ENCODE measurements at places on chromosomes 2 and 18.

- no peak for DNase-seq
Measured at GRCh38 chr2:217171874-217172273, 312.0 kb upstream of the TNP1 start.

GRCh38 chr18:39845106-39845505, 2109.9 kb upstream of the PIK3C3 start:
- DNase-seq = no peak

DNA sequence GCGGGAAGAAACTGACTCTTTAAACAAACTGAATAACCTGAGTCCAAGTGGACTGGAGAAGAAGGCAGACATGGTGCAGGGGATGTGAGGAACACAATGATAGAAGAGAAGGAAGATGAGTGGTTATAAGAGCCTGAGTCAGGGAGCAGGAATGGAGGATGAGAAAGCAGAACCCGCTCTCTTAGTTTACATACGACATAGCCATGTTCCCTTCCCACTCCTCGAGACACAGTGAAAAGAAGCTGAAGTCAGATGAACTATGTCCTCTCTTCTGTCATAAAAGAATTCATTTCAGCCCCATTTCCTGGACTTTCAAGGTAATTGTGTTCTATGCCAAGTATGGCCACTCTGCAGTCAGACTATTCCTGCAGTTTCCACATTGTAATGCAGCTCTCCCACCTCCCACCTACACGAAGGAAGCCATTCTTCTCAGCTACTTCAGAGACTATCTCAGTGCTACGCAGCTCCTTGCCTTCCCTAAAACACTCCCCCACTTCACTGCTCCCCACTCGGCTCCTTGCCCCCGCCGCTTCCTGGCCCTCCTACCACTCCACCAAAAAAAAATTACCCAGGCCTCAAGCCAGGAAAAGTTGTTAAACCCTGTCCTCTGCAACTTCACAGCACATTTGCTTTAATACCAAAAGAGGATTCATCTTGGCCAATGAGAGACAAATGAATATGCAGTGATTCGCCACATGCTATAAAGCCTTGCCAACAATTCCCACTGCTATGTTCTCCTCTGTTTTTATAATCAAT, 323.4 kb upstream of the EPHA4 start:
- DNase-seq = no peak

DNA sequence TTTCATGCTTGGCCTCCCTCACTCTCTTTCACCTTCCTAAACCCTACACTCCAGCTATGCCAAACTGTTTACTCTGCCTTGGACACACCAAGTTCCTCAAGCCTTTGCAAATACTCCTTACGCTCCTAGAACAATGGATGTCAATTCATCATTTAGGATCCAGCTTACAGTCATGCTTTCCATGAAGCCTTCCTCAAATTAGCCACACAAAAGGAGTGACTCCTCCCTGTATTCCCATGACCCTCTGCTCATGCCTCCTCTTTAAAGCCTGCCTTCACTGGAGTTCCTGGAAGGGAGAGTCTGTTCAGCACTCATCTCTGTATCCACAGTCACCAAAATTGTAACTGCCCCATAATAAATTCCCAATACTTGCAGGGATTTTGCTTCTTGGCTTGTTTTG, 721 bp upstream of the EHD3 start:
- no peak for DNase-seq

GRCh38 chr2:234026693-234027254, 23.7 kb upstream of the SPP2 start:
- no peak for DNase-seq

DNA sequence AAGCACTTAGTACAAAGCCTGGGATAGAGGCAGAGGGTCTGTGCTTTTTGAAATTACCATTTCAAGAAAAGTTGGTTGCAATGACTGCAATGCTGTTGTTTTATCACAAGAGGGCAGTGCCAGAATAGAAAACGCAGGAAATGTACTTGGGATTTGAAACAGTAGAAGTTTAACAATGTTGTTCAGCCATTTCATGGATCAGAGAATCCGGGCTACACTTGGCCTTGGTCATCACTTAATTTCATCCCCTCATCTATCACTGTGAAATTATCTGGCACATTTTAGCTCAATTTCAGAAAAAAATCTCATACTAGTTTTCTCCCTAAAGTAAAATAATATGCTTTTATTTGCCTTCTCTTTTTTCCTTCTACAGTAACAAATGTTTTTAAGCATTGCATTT, 70.8 kb downstream of the RAPGEF4 start:
- no peak for DNase-seq

- DNase-seq = no peak
Measured at GRCh38 chr2:127053731-127054603, 53.0 kb downstream of the BIN1 start.

DNA sequence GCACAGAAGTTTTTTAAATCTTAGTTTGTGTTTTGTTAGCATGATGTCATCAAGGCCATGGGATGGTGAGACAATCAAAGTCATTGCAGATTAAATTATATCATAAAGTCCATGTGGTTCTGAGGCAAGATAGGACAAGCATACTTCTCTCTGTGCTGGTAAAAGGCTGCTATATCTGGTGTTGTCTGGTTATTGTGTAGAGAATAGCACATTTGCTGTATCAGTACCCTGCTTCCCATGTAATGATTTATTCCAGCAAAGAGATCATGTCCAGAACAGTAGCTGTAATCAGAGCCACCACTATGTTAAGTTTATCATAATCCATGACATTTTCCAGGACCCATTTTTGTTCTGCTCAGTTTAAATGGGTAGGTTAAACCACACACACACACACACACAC, 123.0 kb downstream of the TTC27 start:
- no peak for DNase-seq

DNA sequence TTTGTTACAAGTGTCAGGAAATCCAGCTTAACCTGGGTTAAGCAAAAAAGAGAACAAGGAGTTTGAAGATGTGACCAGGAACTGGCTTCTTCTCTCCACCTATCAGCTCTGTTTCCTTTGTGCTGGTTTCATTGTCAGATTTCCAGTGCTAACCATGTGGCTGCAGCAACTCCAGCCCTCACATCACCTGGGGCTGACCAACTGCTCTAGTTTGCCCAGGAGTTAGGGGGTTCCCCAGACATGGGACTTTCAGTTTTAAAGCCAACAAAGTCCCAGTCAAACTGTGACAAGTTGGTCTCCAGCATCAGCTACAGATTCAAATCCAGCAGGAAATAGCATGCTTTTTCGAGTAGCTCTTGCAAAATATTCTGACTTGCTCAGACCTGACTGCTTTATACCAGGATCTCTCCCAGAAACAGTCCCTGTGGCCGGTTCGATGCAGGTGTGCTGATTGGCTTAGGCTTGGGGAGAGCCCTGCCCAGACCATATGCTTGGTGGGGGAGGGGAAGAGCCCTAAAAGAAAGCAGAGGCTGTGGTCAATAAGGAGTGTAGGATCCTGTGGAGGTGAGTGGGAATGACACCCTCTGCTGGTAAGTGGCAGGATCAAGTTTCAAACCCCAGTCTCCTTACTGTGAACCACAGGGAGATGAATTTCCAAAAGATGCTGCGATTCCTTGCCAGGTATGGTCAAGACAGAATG, 49.5 kb downstream of the KCNE4 start:
- DNase-seq = peak; percentile 60

- DNase-seq = no peak
Measured at GRCh38 chr2:199951023-199951422, 4.3 kb downstream of the TYW5 start.

DNA sequence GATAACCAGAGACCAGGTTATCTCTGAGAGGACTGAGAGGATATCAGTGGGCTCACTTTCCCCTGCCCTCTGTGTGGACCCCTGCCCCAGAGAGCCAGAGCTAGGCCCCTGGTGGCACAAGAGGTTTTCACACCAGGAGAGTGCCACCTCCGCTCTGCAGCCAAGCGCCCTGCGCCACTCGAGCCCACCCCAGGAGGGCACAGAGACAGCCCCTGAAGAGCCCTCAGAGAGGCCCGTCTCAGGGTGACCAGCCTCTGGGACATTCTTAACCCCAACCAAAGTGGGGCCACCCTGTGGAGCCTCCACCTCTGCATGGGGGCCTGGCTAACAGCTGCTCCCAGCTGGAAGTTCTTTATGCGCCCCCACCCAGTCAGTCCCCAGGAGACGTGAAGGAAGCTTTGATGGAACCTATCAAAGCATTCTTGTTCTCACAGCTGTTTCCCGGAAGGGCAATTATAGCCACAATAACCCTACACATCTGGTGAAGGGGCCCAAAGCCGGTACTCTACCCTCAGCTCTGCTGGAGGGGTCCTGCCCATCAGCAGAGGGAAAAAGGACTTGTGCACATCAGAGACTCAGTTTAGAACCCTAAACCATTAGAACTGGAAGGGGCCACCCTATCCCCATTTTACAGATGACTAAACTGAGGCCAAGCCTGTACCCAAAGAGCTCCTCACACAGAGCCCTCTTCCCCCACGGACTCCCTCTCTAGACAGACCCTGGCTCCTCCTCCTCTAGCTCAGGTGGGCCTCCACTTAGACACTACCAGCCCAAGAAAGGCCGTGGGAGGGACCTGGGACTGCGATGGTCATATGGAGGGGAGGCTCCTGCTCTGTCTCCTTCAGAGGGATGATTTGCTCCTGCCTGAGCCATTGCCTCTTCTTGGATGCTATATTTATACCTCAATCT, 101.1 kb downstream of the ZFP36L2 start:
- no peak for DNase-seq

DNA sequence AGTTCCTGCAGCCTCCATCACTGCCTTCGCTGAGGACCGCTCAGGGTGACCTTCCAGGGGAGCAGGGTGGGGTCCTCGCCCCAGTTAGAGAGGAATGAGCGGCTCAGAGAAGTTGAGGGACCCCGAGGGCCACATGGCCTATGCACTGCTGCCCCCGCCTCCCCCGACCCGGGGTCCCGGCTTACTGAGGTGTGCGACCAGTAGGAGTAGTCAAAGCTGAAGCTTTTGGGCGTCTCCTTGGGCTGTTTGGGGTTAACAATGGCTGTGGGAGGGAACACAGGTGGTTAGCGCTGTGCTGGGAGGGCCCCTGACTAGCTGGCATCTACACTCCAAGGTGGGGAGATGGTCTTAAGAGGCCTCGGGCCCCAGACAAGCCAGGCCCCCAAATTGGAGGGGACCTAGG, 31.0 kb downstream of the KIF1A start:
- no peak for DNase-seq

DNA sequence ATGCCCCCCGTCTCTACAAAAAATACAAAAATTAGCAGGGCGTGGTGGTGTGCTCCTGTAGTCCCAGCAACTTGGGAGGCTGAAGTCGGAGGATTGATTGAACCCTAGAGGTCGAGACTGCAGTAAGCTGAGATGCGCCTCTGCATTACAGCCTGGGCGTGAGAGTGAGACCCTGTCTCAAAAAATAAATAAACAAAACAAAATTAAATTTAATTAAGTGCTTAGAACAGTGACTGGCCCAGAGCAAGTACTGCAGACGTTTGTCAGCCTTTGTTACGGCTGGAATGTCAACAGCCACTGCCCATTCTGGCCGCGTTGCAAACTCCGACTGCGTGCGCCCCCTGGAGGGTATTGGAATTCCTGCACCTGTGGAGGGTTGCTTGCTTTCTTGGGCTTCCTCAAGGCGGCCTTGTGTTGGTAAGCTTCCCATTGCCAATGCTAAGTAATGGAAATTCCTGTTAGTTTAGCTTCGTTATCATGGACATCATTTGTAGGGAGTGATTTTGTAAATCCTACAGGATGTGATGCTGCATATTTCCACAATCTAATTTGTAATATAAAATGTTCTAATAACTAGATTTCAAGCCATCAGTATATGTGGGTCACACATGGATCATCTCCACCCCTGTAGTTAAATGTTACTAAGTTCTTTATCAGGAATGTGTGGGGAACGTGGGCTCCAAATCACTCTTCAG, 15.9 kb upstream of the ATP6V1B1 start:
- DNase-seq = no peak

- no peak for DNase-seq
Measured at GRCh38 chr2:188551671-188552070, 260.0 kb downstream of the GULP1 start.

GRCh38 chr2:26169226-26169625, 3.7 kb upstream of the GAREM2 start:
- DNase-seq = no peak

DNA sequence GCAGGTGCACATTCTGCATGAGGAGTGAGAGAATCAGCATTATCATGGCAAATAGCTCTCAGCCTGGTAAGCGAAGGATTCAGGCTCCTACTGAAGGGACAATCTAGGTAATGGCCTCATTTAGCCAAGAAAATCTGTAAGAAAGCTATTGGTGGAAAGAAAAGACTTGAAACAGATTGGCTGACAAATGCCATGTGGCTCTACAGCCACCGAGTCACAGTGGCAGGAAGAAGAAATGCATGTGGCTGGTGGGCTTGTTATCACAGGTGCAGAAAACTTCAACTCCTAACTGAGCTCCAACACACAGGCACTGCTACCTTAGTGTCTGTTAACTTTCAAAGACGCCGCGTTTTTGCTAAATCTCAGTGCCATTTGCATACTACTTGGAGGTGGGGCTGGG, 60.6 kb upstream of the REV1 start:
- no peak for DNase-seq

DNA sequence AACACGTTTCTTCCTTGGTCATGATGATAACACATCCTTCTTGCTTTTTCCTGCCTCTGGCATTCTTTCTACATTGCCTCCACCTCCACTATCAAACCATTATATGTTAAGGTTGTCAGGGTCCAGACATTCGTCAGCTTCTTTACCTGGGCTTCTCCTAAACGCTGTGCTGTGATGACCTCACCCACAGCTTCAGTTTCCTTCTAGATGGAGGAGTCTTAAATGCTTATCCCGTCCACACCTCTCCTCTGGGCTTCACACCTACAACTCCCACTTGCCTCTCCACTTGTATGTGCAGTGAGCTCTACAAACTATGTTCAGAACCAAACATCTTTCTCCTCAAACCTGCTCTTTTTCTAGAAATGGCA, 666 bp upstream of the STAT1 start:
- no peak for DNase-seq

DNA sequence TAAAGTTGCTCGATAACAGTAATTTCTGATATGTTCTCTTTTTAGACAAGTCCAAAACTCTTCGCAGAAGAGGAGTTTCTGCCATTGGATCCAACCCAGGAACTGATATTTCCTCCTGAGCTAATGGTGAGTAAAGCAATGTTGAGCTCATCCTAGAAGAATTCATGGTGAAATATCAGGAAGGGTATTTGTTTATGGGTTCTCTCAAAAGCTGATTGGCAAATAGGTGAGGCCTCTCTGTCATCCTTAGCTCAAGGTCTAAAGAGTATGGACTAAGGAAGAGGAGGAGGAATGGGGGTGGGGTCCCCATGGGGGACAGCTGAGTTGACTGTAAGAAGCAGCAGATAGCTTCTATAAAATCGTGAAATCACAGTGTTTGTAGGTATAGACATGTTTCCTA, 18.2 kb downstream of the AOX1 start:
- DNase-seq = peak; percentile 86

GRCh38 chr2:11343650-11344341, 640 bp downstream of the ROCK2 start:
- DNase-seq = no peak

All from esophagus muscularis mucosa (tissue), 4 donors.